ENCODE measurements at places on chromosomes 7 and 10.

GRCh38 chr7:47290466-47290865, 291.4 kb downstream of the TNS3 start:
- DNase-seq, result no peak

DNA sequence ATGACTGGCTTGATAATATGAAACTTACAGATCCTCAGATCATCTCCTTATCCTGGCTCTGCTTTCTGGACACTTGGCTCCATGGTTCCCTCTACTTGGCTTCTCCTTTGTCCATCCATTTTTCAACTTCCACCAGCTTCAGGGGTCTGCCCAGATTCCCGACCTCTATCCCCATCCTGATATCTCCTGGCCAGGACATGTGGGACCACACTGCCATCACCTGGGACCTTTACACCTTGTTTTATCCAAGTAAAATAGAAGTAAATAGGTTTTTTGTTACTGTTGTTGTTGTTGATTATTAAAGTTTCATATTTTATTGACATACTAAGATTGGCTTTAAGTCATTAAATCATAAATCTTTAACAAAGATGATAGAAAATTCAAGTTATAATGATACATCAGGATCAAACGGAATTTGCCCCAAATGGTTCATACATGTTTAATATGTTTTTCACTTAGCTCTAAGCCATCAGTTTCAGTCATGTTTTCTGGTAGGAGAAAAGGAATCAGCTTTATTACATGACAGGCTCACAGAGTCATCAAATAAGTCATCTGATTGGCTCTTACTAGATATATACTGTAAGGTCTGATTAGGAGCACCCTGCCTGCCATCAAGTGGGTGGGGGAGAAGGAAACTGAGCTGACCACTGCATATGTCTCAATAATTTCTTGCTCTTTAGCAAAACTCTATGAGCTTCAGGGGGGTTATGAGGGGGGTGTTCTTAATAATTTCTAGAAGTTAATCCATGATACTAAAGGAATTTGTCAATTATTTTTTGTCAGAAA, 111.5 kb upstream of the AHR start:
- DNase-seq, result no peak

DNA sequence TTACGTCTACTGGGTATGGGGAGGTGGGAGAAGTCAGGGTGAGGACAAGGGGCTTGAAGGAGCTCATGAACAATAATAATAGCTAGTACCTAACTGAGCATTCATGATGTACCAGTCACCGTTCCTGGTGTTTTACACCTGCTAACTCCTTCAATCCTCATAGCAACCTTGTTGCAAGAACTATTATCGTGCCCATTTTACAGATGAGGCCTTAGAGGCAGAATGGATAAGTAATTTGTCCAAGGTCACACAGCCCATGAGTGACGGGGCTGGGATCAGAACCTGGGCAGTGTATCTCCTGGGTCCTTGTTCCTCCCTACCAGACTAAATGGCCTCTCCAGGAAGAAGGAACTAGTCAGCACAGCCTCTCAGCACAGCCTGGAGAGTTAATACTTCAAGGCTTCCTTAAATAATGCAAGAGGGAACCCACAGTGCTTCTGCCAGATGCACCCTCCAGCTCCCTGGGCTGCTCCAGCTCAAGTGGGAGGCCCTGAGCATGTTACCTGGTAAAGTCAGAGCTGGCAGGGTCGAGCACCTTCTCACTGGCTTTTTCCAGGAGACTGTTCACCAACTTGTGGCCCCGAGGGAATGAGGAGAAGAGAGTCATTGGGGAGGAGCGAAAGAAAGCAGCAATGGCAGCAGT, 28.8 kb downstream of the RRP12 start:
- DNase-seq, result no peak

DNA sequence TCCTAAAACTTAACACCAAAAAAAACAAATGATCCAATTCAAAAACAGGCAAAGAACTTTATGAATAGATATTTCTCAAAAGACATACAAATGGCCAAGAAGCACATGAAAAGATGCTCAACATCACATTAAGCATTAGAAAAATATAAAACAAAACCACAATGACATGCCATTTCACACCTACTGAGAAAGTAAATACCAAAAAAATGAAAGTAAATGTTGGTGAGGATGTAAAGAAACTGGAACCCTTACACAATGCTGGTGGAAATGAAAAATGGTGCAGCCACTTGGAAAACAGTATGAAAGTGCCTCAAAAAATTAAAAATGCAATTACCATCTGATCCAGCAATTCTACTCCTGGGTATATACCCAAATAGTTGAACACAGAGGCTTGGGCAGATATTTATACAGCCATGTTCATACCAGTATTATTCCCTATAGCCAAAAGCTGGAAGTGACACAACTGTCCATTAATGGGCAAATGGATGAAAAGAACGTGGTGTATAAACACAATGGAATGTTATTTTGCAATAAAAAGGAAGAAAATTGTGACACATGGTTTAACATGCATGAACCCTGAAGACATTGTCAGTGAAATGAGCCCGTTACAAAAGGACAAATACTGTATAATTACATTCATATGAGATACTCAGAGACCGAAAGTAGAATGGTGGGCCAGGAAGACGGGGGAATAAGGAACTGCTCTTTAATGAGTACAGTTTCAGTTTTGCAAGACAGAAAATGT, 89.0 kb downstream of the JMJD1C start:
- no peak for DNase-seq

DNA sequence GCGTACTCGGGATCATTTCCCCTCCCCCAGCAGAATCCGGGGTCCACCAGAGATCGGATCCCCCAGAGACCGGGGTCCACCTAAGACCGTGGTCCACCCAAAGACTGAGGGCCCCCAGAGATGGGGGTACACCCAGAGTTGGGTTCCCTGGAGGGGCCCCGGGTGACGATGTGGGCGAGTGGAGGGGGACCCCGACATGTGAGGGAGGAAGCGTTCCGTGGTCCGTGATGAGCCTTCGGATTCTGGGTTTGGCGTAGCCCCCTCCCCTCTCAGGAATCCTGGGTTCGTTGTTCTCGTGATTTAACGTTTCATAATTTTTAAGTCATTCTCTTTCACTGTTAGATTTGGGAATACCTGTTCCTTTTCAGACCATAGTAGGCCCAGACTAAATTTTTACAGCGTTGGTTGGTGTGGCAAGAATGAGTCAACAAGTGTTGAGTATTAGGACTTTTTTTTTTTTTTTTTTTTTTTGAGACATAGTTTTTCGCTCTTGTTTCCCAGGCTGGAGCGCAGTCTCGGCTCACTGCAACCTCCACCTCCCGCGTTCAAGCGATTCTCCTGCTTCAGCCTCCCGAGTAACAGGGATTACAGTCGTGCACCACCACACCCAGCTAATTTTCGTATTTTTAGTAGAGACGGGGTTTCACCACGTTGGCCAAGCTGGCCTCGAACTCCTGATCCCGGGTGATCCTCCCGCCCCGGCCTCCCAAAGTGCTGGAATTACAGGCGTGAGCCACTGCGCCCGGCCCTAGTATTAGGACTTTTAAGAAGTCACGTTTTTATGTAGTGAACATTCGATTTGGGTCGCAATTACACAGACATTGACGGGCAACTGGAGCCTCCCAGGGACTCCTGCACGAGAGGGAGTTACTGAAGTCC, 672 bp downstream of the GTPBP4 start:
- no peak for DNase-seq

DNA sequence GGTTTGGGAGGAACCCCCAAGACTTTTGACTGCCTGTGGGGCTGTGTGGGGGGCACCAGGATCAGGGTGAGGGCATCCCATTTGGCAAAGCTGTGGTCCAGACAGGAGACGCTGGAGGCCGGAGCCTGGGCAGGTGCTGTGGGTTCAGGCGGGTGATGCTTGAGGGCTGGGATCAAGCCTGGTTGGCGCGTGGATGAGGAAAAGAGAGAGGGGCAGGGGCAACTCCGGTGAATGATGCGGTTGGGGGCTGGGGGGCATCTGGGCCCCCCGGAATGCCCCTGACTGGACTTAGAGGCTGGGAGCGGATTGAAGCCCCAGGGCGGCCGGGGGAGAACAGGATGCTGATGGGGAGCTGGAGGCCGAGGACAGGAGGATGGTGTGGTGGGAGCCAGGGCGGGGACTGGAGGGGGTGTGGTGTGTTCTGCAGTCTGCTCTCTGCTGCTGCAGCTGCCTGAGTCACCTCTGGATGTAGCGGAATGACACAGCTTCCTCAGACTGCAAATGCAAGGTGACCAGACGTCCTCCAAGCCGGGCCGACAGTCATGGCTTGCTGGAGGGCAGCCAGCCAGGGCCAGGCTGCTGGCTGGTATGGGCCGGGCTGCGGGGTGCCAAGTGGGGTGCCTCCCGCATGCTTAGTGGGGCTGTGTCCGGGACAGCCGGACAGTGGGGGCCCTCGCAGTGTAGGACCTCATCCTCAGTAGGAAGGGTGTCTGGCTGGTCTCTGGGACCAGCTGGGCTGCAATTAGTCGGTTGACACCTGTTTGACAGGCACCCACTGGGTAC, 3.2 kb downstream of the MAFK start:
- peak; percentile 85 for DNase-seq

GRCh38 chr10:73088304-73088703, 8.4 kb downstream of the P4HA1 start:
- DNase-seq, result no peak

DNA sequence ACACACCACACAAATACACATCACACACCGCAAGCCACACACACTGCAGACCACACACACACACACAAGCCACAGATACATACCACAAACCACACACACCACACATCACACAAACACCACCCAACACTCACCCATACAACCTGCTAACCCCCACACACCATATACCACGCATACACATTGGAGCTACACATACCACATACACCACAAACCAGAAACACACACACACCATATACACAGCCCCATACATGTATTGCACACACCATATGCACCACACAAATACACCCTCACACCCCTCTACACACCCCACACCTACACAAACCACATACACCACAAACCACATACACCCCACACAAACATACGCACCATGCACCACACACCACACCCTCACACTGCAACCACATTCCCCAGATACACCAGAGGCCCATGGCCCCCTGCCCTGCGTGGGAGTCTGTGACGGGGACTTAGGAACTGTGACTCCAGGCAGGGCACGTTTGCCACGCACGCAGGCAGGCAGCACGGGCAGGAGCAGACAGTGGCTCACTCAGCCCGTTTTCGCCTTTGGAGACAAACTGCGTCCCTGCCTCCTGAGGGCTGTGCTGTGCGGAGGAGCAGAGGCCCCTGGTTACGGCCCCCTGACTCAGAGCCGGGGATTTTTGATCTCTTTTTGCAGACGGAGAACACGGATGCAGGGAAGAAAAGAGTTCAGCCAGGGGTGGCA, 52.6 kb downstream of the TMEM209 start:
- DNase-seq, result no peak

DNA sequence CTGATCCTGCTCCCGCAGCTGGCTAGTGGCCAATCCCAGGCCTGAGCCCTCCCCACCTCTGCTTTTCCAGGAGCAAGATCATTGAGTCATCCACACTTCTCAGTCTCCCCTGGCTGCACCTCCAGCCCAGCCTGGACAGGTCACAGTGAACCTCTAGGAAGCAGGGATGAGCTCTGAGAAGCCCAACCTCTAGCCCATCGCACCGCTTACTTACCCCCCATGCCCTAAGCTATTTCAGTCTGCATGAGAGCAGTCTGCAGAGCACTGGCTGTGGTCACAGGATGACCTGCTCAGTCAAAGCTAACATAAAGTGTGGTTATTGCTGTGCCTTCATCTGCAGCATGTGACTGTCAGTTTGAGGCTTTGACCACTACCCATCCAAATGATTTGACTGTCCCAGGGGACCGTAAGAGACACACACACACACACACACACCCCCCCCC, 129.2 kb downstream of the SORBS1 start:
- no peak for DNase-seq

DNA sequence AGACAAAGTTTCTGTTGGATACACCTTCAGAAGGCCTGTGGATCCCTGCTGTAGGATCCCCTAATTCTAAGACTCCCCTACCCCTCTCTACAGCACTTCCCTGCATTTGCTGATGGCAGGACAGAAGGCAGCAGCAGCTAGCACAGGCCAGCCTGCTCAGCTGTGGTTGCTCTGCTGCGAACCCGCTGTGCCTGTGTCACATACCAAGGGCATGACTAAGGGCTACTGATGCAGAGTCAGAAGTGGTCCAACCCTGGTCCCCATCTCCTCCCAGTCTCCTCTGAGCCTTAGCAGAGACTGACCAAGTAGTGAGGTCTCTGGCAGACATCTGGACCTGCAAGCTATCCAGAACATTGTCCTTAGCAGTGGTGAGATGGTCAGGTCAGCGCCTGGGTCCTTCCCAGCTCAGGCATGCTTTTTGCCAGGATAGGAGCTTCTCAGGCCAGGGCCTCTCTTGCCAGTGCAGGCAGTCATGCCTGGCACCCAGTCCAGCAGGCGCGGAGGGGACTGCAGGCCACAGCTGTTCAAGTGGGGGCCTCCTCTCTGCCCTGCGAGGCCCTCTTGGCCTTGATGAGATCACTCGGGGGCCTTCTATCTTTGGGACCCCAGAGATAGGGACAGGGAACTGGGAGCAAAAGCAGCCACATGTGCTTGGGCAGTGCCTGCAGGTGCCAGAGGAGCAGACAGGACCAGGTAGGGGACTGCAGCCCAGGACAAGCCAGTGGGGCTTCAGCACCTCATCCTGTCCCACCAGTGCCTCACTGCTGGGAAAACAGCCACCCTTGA, 146.4 kb downstream of the ZNF248 start:
- no peak for DNase-seq

- no peak for DNase-seq
These were observed 57.1 kb upstream of the RHOBTB1 start for GRCh38 chr10:61000769-61001730.

- DNase-seq, result no peak
These were observed 305.2 kb downstream of the ADARB2 start for GRCh38 chr10:1432161-1432560.

GRCh38 chr10:93384006-93384405, 98.1 kb downstream of the MYOF start:
- DNase-seq, result no peak

DNA sequence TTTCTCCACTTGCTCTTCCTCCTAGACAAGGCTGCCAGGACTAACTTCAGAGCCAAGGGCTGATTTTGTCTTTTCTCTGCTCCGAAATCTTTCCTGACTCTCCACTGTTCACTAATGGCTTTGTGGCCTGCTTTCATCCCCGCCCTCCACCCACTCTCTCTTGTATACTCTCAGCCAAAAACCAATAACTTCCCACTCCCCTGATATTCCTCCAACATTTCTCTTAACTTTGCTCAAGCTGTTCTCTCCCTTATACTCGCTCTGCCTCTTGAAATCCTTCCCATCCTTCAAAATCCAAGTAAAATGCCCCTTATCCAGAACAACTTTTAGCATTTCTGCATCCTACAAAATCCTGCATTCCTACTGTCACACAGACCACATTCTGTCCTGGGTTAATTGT, 214.8 kb downstream of the PHTF2 start:
- DNase-seq, result no peak

- no peak for DNase-seq
These were observed 18.5 kb downstream of the HYAL4 start for GRCh38 chr7:123863461-123863860.

- DNase-seq, result peak; percentile 44
These were observed 1.4 kb downstream of the FBXW4 start for GRCh38 chr10:101693651-101693977.
